ENCODE measurements at places on chromosomes 6 and 20.

DNA sequence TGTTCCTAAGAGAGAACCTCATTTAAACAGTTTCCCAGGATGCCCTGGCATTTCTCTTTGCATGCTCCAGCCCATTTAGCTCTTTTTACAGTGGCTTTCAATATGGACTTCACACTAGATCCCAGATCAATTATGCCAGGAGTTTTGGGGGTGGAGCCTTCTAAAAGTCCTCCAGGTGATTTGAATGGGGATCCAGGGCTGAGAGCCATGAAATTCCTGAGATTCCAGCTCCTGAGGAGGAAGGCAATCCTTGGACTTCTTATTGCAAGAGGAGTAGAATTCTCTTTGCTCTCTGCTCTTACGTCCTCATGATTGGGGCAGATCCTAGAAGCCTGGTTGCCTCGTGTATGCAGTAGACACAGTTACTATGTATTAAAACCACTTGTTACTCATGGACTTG lies 184.2 kb downstream of the DHX35 start:
- no peak for DNase-seq

DNA sequence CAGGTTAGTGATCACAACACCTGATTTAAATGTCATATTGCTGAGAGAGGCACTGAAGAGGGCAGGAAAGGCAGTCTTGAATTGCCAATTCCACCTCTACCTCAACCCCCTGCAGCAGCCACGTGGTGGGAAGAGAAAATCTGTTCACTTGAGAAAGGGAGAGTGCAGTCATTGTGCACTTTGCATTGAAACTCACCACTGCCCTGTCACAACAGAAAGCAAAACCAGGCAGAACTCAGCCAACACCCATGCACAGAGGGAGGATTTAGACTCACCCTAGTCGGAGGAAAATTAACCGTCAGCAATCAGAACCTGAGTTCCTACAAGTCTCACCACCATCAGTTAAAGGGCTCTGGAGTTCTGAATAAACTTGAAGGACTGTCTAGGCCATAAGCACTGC lies 1040.2 kb downstream of the HACE1 start:
- no peak for DNase-seq

GRCh38 chr6:34491091-34491430 lies 25.2 kb downstream of the PACSIN1 start:
- DNase-seq: no peak

GRCh38 chr6:2775003-2775402 lies 9.8 kb downstream of the WRNIP1 start:
- no peak for DNase-seq

All from stimulated activated naive CD4-positive, alpha-beta T cell (primary cell).